ENCODE measurements at places on chromosomes 3 and 15. TPM values are rescaled to one million over a fixed set of nuclear protein-coding genes. Genes with fewer than 3 reads are reported as not detected.

Gene CHST13
- not detected for total RNA-seq

Gene GOLGA8G
- total RNA-seq = not detected

Gene CCDC54
- total RNA-seq = not detected

Gene CKMT1B
- not detected for total RNA-seq

Gene GRK7
- total RNA-seq = not detected

Gene NDUFB4
- 128 TPM for total RNA-seq

Gene IGSF11
- total RNA-seq = 0.14 TPM

Gene TM4SF4
- total RNA-seq = not detected

Gene TEX55
- total RNA-seq = not detected

Gene CCR3
- total RNA-seq = 0.16 TPM

Gene SCG5
- 4.1 TPM for total RNA-seq

Gene AADAC
- total RNA-seq = not detected

Gene CCDC51
- total RNA-seq = 14.2 TPM

Gene MME
- not detected for total RNA-seq

Gene PPP2R3A
- not detected for total RNA-seq

Gene LTF
- total RNA-seq = not detected

Gene PLIN1
- total RNA-seq = 0.07 TPM

Gene GOLGA8R
- total RNA-seq = 10.2 TPM

Gene CACNA1D
- total RNA-seq = 4.5 TPM

Gene HRG
- not detected for total RNA-seq

Gene C3orf70
- 0.07 TPM for total RNA-seq

Measured in T-helper 2 cell treated with Interferon-gamma antibody and Interleukin-4, amounts not matched to agents 100 ng/mL and 5 ng/mL, for 36 hours (primary cell).